ENCODE measurements at places on chromosomes 3 and 15.

DNA sequence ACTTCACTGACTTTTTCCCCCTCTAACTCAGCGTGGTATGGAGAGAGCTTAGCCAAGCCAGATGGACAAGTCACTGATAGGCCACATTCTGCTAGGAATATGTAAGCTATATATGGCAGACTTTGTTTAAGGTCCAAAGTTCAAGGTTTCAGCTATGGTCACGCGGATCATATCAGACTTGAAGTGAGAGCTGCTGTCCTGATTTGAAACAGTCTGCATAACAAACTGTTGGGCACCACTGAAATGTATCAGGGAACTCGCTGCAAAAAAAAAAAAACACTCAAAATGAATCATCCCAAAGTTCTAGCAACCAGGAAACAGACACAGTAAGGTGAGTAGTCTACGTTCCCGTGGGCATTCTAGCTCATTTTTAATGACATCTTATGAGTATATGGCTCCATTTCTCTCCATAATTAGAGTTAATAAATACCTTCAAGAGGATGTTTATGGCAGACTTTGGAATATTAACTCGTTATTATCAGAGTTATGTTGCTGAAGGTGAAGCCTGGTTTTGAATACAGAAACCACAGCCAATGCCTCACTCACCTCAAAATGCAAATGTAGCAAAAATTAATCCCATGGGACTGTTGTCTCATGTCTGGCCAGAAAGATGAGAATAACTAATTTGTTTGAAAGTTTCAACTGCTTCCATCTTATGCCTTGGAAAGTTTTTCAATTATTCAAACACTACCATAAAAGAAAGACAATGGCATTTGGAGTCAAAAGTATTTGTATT, 12.3 kb downstream of the DPH3 start:
- no peak for DNase-seq

DNA sequence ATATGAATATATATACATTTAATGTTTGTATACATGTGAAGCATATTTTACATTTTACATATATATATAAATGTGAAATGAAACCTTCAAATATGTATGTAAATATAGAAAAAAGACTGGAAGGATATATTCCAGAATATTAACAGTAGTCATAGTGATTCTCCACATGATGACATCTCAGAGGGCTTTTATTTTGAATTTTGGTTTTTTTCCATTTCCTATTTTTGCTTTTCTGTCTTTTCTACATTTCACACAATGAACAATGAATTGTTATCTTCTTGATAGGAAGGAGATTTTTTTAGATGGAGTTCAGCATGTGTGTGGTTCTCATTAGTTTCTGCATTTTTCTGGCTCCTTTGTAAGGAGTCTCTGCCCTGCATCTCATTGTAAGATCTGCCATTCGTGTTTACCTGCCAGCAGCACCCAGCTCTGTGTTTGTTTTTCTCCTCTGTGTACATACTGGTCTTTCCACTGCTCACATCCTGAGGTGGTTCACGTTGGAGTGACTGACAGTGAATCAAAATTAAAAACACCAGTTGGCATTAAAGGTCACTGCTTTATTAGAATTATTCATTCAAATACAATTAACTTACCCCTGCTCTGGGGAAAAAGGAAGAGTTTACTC, 425.3 kb upstream of the MDFIC2 start:
- DNase-seq, result no peak

DNA sequence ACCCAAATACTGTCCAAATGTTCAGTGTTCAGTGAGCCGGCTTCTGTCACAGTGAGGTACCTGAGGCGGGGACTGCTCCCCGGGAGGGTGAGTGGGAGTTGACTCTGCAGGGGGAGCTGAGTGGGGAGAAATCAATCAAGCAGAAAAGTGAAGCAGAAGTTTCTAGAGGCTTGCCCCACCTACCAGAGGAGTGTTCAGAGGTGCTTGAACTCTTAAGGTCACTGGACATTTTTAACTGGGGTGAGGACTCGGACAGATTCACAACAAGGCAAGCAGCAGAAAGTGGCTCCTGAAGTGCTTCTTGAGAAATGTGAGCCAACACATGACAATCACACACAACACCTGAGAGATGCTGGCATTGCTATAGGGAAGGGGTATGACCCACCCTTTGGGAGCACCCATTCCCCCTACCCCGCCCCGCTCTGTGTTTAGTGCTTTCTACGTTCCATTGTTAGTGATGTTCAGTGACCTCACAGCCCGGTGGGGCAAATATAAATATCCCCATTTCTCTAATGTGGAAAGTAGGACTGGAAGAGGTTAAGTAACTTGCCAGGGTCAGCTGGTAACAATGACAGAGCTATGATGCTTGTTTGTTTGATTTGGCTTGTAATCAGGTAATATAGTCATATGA, 48.6 kb upstream of the AKAP13 start:
- DNase-seq, result no peak

DNA sequence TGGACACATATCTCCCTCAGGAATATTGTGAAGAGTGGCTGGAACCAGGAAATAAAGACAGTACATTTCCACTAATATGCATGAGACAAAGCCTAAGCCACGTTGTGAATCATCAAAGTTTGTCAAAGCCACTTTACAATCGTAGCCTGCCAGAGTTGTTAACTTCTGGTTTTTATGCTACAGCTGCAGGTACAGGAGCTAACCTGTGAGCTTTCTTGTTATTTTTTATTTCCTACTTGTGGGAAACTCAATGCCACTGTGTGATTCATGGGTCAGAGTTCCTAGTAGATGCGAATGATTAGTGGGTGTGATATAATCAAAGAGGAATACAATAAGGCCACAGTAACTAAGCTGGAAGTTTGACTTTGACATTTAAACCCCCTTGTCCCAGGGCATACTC, 44.4 kb upstream of the TEX9 start:
- DNase-seq, result no peak

DNA sequence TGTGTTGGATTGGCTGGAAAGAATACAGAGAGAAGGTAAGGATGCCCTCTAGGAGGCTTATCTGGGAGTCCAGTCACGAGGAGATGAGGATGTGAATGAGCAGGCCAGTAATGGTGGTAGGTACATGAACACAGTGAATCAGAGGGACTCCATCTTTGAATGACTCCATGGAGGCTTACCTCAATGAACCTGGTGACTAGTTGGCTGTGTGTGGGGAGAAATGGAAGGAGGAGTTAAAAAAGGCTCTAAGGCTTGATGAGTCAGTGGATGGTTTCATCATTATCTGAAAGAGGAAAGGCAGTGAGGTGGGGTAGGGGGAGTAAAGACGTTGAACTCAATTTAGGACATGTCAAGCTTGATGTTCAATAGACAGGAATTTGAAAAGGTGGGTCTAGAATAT, 61.1 kb downstream of the KCNAB1 start:
- no peak for DNase-seq

- no peak for DNase-seq
Measured at GRCh38 chr3:43641306-43642114, 19.7 kb upstream of the ANO10 start.

- no peak for DNase-seq
Measured at GRCh38 chr3:61138401-61138800, 112.9 kb downstream of the FHIT start.

GRCh38 chr15:47717036-47717612, at the start of gene SEMA6D:
Gene SEMA6D, plus strand, starts transcription at chr15:47717505. Its CDS starts 42,294 bp downstream, at chr15:47759799.
- peak; percentile 78 for DNase-seq

- no peak for DNase-seq
Measured at GRCh38 chr3:43632269-43632733, 10.5 kb upstream of the ANO10 start.

- DNase-seq, result no peak
Measured at GRCh38 chr3:139307072-139307491, 36.7 kb upstream of the MRPS22 start.

DNA sequence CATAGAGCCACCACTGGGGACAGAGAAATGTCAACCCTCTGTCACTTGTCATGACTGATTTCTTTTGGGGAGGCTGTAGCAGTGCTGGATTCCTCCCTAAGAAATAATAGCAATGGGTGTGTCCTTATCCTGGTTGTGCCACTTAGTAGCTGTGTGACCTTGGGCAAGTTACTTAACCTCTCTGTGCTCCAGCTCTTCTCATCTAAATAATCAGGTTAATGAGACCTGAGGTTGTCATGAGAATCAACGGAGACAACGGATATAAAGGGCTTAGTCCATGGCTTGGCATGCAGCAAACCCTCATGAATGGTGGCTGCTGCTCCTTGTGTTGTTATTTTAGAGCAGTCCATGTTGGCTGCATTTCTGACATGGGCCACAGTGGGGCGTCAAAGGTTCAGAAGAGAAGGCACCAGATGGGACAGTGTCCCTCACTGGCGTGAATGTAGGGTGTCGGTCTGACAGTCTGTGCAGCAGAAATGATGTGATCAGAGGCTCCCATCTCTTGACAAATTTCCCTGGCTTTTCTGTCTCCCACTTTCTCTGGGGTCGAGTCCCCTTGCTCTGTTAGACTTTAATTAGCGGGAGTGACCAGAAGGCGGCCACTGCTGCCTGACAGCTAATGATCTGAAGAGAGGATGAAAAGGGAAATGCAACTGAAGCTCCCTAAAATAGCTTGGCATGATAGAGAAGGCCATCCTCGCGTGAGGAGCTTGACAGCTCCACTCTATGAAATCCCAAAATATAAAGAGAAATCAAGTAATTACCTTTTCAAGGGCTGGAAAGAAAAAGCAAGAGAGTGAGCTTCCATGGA, 209.4 kb downstream of the CADPS start:
- peak; percentile 33 for DNase-seq

GRCh38 chr3:115436767-115437301, 186.5 kb upstream of the GAP43 start:
- no peak for DNase-seq

DNA sequence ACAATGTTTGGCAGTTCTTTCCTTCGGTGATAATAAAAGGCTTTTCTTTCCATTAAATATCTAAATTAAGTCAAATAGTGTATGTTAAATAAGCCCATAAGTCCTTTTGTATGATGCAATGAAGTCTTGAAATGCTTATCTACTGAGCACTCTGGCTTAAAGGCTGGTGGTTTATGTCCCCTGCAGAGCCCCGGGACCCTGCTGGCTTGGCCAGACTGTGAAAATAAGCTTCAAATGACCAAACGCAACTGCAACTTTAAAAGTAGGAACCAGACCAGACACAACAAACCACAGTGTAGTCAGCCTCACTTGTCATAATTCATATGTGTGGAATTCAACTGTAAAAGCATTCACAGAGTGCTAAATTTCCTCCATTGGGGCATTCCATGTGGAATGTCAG, 72.5 kb downstream of the FOXP1 start:
- DNase-seq, result no peak

DNA sequence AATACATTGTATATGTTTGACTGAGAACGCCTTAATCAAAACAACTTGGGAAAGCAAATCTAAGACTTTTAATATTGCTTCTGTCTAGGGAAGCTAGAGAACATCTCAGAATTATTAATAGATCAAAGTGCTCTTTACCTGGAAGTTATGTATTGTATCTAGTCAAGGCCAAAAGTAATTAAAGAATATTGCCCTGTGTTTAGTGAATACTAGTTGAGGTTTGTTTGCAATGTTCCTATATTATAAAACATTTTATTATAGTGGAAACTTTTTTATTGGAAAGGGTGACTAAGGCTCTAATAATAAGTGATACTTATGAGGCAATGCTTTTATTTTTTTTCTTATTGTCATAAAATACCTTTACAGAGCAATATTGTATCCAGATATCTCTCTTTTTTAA, 118.2 kb downstream of the CADM2 start:
- DNase-seq, result no peak

DNA sequence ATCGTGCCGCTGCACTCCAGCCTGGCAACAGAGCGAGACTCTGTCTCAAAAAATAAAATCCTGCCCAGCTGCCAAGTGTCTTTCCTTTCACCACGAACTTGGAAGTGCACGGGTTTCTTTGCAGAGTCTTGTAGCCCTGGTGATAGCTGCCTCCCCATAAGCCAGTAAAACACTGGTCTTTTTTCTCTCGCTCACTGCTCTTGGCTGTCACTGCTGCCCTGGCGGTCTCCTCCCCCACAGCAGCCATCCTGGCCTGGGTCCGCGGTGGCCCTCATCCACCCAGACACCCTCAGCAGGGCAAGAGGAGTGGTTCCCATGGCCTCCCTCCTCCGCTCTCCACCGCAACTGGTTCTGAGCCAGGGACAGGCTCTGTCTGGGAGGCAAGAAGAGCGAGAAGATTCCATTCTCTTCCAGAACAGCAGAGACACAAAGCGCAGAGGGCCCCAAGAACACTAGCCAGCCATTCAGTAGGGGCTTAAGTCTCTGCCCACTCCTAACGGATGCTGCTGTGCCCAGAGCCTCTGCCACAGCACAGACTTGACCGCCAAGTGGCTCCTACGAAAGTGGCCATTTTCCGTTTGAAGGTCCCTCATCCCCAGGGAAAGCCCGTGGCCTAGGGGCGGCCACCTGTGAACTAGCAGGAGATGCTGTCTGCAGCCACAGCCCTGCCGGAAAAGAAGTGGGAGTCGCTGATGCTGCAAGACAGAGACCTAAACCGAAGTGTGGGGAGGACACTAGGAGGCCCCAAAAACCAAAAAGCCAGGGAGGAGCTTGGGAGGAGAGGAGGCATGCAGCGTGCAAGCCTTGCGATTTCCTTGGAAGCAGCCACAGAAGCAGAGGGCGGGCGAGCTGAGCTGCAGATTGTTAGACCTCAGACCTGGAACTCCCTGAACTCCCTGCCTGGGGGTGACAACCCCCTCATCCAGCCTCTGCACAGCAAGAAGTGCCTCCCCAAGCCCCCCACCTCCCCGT, 44.1 kb downstream of the KLHL25 start:
- no peak for DNase-seq

GRCh38 chr3:159953325-159954085, 35.1 kb upstream of the IL12A start:
- DNase-seq, result no peak

GRCh38 chr3:183131186-183131725, 31.3 kb downstream of the LAMP3 start:
- no peak for DNase-seq

DNA sequence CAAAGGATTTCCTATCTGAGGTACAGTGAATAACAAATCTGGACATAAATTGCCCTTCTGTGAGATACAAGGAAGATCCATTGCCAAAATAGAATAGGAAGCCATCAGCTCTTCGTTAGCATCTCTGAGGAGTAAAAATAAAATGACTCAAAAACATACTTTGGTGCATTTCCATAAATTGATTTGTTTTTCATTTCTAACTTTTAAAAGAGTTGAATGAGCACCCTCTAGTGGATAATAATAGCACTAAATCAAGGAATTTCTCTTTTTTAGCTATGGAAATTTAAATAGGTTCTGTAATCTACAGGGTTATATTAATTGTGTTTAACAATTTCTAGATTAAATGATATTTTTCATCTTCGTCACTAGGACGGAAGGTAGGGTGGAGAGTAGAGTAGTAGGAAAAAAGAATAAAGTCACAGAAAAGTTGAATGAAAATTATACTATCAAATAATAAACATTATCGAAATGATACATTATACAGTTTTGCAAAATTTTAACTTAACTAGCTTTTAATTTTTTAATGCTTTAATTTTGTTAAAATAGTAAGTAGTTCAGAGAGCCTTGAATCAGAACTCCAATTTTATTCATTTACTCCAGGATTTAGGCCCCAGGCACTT, 6.4 kb downstream of the NSUN3 start:
- DNase-seq, result no peak

- no peak for DNase-seq
Measured at GRCh38 chr3:16961621-16962205, 77.0 kb downstream of the PLCL2 start.

Measured in substantia nigra (tissue), 51 donors.